NT2/D1 (cell line): ENCODE measurements at places on chromosomes 3 and 15.

- no peak for DNase-seq
Observed at GRCh38 chr3:46669191-46669999, 24.1 kb downstream of the ALS2CL start.

DNA sequence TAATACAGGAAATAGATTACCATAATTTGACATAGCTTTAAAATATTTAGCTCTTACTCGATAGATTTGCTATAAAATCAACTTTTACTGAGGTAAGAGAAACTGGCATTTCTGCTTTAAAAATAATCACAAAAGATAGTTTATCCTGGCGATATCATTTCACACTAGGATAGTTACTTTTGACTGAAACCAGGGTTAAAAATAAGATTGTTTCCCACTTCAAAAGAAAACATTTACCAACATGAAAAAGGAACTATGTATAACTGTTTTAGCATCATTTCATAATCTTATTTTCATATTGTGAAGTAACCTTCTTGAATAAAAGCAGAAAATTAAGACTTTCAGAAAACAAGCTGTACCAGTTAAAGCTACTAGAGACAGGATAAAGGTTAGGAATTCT lies 15.3 kb downstream of the PSMD6 start:
- no peak for DNase-seq

GRCh38 chr3:161393803-161394202 lies 22.5 kb upstream of the SPTSSB start:
- no peak for DNase-seq

GRCh38 chr3:38038447-38038911 lies 529 bp upstream of the DLEC1 start:
- DNase-seq: no peak

DNA sequence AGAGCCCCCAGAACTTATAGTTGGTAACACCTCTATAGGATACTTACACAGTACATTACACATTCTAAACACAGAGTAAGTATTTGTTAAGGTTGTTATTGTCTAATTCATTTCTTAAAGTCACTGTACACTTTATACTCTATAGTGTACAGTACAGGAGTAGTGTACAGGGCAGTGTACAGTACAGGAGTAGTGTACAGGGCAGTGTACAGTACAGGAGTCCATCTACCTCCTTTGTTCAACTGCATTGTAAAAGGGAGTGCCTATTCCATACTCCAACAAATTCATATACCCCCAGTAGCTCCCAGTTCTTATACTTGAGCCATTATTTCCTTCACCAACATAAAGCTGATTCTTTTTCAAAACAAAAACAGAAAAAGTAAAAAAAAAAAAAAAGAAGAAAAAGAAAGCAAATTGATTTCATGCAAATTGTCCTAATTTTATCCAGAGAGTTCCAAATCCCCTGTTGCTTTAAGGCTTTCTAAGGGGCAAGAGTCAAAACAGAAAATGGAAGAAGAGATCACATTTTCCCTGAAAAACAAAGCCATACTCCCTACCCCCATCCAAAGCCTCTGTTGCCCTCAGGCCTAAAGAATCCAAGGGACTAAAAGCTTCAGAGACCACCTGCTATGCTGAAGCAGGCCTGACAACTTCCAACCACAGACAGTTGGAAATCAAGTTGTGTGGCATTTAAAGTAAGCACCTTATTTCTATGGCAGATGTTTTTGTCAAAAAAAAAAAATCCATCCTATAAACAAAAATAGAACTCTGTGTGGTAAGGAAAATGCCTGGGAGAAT lies 125.6 kb downstream of the PLCH1 start:
- peak; percentile 90 for DNase-seq

- DNase-seq: no peak
Observed at GRCh38 chr3:177615015-177615414, 417.7 kb upstream of the TBL1XR1 start.

DNA sequence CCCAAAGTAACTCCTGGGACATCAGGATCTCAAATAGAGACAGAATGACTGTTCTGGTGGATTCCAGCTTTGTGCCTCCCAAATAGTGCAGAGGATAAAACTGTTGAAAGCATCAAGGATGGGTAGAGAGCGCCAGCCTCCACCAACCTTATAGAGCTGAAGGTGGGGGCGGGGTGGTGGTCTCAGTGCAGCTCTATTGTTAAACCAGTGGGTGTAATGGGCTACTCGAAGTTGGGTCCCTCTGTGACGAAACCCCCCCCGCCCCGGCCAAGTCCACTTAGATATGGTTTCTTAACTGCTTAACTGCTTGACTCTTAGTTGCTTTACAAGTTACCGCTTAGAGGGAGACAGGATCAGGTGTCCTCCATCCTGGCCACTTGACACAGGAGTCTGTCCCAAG lies 22.7 kb downstream of the DHX30 start:
- DNase-seq: no peak

DNA sequence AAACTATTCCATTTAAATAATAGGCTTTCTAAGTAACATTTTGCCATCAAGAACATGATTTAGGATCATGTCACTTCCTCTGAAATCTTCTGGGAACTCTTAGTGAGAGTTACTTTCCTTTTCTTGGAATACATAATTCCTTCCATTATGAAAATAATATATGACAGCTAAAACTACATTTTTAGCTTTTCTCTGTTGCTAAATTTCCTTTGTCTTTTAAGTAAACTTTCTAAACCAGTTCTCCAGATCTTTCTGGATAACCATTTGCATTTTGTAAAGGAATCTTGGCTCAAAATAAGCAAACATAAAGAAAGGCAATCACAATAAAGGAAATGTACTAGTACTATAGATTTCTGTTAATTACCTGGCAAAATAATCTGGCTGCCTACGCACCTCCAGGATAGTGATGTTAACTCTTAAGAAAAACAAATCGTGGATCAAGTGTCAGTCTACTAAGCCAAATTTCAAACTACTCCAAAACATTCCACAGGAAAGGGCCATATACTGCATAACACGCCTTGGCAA lies 165.7 kb downstream of the ZNF385D start:
- no peak for DNase-seq

- DNase-seq: no peak
Observed at GRCh38 chr15:73226093-73226814, 142.5 kb downstream of the HCN4 start.

- peak; percentile 16 for DNase-seq
Observed at GRCh38 chr15:72306211-72306785, 13.7 kb downstream of the CELF6 start.

GRCh38 chr15:98706387-98706786 lies 58.0 kb downstream of the IGF1R start:
- no peak for DNase-seq

GRCh38 chr3:197205675-197206074 lies 92.7 kb downstream of the DLG1 start:
- no peak for DNase-seq

GRCh38 chr3:142787719-142788118 lies 63.9 kb downstream of the TRPC1 start:
- DNase-seq: no peak

GRCh38 chr3:177250151-177250550 lies 52.9 kb upstream of the TBL1XR1 start:
- DNase-seq: peak; percentile 16

DNA sequence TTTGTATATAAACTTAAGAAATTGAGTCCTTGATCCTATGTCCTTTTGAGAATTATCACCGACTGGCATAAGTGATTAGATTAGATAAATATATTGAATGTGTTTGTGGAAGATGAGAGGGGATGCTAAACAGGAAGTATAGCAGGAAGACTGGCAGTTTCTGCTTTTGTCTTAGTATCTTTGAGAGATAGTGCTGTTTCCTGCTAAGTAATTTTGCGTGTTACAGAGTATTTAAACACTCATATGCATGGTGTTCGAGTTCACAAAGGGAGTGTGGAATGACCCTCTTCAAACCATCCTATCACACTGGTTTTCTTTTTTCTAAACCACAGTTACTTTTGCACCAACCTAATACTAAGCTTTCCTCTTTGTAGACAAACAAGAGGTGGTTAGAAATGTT lies 106.0 kb downstream of the KLHL25 start:
- no peak for DNase-seq

- no peak for DNase-seq
Observed at GRCh38 chr15:74735305-74735704, 10.0 kb upstream of the CYP1A1 start.

GRCh38 chr15:69854521-69855181 lies 243.1 kb downstream of the TLE3 start:
- DNase-seq: no peak

DNA sequence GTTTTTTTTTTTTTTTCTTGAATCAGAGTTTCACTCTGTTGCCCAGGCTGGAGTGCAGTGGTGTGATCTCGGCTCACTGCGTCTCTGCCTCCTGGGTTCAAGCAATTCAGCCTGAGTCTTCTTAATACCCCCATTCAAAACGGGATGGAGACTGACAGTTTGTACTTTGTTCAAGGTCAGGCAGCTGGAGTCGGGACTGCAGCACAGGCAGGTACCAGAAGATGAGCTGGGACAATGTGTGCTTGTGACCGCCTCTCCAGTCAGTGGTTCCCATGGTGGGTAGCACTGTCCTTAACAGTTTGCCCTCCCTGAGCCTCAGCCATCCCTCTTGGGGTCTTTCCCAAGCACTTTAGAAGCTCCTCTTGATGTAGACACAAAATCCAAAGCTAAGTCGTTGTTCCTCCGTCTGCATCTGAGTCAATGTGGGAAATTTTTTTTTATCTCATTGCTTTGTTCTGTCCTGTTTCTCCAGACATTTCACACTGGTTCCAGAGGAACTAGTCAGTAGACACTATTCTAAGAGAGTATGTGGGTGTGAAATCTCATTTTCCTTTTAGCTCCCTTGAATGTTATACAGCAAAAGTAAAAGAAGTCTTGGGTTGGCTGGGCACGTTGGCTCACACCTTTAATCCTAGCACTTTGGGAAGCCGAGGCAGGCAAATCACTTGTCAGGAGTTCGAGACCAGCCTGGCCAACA lies 5.3 kb upstream of the TTLL13 start:
- no peak for DNase-seq

GRCh38 chr15:99440551-99441443 lies 125.0 kb upstream of the MEF2A start:
- DNase-seq: no peak

- DNase-seq: no peak
Observed at GRCh38 chr15:49300856-49301255, 122.2 kb upstream of the FGF7 start.

GRCh38 chr3:52120556-52121463 lies 33.4 kb downstream of the POC1A start:
- no peak for DNase-seq

DNA sequence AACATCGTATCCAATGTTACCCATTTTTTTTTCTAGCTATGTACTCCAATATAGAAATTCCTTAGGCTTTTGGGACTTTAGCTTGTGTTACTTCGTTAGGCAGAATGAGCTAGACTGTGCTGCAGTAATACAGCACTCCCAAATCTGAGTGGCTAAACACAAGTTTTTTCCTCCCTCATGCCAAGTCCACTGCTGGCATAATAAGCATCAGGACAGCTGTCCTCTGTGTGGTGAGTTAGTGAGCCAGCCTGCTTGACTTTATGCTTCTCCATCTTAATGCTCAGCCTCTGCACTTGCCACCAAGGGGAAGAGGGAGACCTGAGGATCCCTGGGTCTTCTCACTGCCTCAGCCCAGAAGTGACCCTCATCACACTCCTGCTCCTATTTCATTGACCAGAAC lies 18.2 kb upstream of the ACOX2 start:
- DNase-seq: no peak

GRCh38 chr15:67083135-67083762 lies 17.8 kb downstream of the SMAD3 start:
- no peak for DNase-seq

GRCh38 chr3:115550285-115550761 lies 73.0 kb upstream of the GAP43 start:
- DNase-seq: no peak

DNA sequence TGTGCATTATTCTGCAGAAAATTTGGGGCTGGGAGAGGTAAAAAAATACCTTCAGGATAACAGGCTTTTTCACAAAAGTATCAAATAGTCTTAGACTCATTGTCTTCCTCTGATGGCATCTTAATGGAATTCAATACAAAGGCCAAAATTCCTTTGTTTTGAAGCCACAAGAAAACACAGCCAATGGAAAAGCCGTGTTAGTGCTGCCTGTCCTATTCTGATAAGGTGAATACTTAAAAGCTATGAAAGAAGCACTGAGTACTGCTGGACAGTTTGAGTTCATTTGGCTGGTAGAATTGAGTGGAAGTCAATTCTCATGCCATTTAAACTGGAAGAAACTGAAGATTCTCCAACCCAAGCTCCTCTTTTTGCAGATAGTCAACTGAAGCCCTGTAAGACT lies 395.3 kb upstream of the TPRG1 start:
- DNase-seq: no peak

GRCh38 chr15:95770196-95770595 lies 560.3 kb upstream of the NR2F2 start:
- DNase-seq: no peak

DNA sequence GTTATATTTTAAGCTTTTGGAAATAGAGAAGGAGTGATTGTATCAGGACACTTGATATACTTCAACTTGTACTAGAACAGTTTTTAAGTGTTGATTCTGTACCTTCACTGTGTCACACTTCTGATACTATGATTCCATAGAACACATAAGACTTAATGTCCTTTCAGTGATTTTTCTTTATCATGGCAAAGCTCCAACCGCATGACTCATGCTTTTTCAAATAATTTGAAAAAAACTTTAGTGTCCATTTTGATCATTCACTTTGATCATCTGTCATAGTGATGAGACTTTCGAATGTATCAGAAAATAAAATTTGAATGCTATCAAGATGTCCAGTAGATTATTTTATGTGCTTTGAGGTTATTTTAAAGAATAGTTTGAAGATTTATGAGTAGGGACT lies 32.0 kb downstream of the AP4E1 start:
- no peak for DNase-seq

DNA sequence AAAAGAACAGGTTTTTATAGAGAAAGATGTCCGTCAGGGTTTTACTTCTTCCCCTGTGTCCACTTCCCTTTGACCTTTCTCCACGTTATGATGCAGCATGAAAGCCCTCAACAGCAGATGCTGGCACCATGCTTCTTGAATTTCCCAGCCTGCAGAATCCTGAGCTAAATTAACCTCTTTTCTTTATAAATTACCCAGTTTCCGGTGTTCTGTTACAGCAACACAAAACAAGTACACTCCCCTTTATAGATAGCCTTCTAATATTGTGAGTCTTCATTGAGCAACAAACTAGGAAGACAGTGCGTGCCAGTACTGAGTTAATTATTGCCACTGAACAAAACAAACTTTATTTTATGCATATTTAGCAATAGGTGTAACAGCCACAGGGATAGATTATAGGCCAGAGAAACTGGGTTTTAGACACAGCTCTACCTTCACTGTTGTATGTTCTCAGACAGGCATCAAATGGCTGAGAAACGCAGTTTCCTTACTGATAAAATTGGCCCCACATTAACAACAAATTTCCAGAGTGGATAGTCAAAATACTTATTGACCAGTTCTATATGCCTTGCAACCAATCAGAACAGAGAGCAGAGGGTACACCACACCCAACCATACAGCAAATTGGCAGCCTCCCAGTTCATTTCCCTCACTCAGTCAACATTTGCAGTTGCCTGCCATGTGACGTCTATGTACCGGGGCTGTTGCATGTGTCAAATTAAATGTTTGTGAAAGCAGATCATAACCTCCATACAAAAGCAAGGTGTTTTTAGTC lies 14.4 kb upstream of the TBL1XR1 start:
- DNase-seq: no peak

GRCh38 chr15:30042556-30042955 lies 40.2 kb upstream of the GOLGA8J start:
- DNase-seq: no peak
